Activated CD4-positive, alpha-beta T cell treated with anti-CD3 and anti-CD28 coated beads, Interleukin-2, amount 50 U/mL, for 24 hours (primary cell): ENCODE measurements at places on chromosomes 3 and 15.

DNA sequence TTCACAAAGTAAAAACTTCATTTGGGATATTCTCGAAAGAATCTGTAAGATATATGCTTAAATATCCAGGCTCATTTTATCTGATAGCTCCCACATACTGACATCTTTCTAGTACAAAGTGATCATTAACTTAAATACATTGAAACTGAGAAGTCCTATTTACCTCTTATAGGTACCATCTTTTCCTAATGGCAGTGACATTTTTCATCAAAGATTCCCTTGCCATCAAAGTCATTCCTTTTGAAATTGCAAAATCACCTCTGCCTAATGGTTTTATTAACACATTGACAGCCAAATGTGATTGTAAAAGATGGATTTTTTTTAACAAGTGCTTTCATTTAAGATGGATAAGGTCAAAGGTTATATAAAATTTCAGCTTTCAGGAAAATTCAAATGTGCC, 346.6 kb downstream of the MFSD1 start:
- DNase-seq: no peak

DNA sequence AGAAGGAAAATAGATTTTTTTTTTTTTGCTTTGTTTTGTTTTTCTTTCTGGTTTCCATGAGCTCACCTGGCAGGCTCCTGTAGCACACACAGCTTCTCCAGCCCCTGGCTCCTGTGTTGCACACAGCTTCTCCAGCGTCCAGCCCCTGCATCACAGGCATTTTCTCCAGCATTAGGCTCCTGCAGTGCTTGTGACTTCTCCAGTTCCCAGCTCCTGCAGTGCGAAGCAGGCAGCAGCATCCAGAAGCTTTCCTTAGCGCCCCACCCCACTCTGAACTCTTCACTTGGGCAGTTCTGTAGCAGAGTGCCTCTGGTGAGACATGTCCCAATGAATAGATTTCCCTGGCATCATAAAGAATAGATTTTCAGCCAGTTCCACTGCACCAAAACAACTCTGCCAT, 5.5 kb upstream of the CCDC39 start:
- no peak for DNase-seq

DNA sequence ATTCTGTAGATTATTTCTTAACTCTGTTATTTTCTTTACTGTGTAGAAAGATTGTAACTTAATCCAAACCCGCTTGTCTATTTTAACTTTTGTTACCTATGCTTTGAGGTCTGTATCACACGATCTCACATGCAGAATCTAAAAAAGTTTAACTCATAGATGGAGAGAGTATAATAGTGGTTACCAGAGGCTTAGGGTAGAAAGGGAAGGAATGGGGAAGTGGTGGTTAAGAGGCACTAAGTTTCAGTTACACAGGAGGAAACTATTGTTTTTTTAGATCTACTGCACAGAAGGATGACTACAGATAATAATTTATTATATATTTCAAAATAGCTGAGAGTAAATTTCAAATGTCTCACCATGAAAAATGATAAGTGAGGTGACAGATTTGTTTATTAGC, 515.2 kb downstream of the RSL24D1 start:
- DNase-seq: no peak

- no peak for DNase-seq
These were observed 51.8 kb downstream of the IQSEC1 start for GRCh38 chr3:13021141-13022114.

GRCh38 chr15:43293432-43293831, 26.7 kb upstream of the TGM5 start:
- no peak for DNase-seq

DNA sequence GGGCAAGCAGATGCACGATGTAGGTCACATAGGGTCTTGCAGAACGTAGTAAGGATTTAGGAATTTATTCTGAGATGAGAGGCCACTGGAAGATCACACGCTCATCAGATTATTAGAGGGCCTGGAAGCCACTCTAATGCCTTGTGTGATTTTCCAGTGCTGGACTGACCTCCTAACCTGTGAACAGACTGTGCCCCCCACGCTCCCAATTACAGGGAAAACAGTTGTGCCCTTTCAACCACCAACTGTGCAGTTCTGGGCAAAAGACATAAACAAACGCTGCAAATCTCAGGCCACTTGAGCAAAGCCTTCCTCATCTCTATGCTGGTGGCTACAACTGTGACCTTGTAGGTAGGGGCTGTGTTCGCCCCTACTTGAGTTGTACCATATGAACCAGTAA, 48.2 kb upstream of the BOC start:
- no peak for DNase-seq
